Activated CD8-positive, alpha-beta T cell treated with anti-CD3 and anti-CD28 coated beads for 36 hours (primary cell): ENCODE measurements at places on chromosomes 5 and 9. TPM values are rescaled to one million over a fixed set of nuclear protein-coding genes. Genes with fewer than 3 reads are reported as not detected.
A peak's percentile ranks its signal among the peaks of the same experiment; 100 is the strongest.

DNA sequence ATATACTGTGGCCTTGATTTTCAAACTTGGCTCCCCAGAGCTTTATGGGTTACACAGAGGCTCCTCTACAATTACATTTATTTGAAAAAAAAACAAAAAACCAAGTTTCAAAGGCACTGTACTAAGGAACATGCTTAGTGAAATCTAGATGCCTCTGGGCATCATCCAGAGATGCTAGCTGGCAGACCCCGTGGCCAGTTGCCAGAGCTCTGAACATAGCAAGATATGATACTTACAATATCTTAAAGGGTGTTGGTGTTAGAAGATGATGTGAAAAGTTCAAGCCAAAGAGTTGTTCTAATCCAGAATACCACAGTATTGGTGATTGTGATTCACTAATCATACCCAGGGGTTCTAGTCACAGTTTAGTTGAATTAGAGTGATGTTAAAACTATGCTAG, 87.8 kb downstream of the JAK2 start:
- no peak overlapping the region for H3K27ac ChIP-seq
- peaks cover 3% of the 10 kb centered on the region for H3K4me1 ChIP-seq
- DNase-seq: no peak
- H3K4me3 ChIP-seq: no peak overlapping the region

DNA sequence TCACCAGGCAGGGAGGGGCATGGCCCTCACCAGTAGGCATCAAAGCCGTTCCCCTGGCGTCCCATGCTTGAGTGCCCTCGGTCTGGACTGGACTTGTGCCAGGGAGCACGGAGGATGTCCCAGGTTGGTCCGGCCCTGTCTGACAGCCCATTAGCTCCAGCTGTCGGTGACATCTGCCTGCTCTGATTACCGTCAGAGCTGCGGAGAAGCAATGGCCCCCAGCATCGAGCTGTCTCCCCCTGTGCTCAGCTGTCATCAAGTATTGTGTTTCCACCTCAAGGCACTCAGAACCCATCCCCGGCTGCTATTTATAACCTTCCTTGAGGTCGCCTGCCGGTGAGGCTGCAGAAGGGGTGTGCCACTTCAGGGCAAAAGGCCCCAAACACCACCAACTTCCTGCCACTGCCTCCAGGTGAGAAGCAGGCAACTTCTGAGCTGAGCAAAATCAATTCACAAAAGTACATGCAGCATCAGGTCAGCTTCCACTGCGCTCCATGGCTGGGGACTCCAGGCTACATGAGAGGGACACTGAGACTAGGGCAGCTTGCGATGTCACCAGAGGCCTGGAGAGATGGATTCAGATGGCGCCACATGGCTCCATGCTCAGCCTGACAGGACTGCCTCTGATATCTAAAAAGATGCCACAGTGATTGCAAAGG, 142.7 kb downstream of the C5orf15 start:
- no peaks in the 10 kb centered on the region for H3K27me3 ChIP-seq
- peak; percentile 73 for DNase-seq
- no peak overlapping the region for H3K4me3 ChIP-seq
- H3K4me1 ChIP-seq: peaks cover 37% of the 10 kb centered on the region

DNA sequence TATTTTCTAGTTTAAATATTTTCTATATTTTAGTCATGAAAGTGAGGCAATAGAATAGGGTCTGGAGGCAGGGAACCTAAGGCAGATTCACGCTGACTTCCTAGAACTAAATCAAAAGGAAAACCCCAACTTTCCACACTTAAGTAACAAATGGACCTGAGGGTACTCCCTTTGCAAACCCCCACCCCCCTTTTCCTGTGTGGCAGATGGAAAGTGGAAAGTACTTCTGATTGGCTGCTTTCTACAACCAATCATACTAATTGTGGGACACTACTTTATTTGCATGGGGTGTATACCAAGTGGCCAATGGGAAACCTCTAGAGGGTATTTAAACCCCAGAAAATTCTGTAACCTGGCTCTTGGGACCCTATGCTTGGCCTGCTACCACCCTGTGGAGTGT, 4.8 kb upstream of the CENPH start:
- H3K27ac ChIP-seq: no peak overlapping the region
- no peaks in the 10 kb centered on the region for H3K36me3 ChIP-seq
- no peaks in the 10 kb centered on the region for H3K27me3 ChIP-seq
- peaks cover 7% of the 10 kb centered on the region for H3K4me1 ChIP-seq
- no peak overlapping the region for H3K4me3 ChIP-seq
- DNase-seq: no peak

DNA sequence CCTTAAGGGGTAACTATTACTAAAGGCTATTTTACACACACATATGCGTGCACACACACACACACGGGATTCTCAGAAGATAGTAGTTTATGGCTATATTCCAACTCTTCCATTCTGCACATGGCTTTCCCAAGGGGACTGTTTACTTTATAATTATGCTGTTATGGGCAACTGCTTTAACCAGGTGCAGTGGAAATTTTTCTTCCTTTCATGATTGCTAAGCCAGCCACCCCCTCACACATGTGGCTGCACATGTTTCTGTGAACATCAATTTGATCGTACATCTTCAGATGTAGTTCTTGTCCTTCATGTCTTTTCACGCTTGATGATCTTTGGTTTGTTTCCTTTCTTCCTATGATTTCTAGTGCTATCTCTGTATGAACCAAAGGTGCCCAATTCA, 37.0 kb downstream of the MRPS30 start:
- no peaks in the 10 kb centered on the region for H3K4me1 ChIP-seq
- no peak overlapping the region for H3K4me3 ChIP-seq
- H3K27ac ChIP-seq: no peak overlapping the region
- DNase-seq: no peak
- H3K27me3 ChIP-seq: no peaks in the 10 kb centered on the region
- H3K36me3 ChIP-seq: no peaks in the 10 kb centered on the region

DNA sequence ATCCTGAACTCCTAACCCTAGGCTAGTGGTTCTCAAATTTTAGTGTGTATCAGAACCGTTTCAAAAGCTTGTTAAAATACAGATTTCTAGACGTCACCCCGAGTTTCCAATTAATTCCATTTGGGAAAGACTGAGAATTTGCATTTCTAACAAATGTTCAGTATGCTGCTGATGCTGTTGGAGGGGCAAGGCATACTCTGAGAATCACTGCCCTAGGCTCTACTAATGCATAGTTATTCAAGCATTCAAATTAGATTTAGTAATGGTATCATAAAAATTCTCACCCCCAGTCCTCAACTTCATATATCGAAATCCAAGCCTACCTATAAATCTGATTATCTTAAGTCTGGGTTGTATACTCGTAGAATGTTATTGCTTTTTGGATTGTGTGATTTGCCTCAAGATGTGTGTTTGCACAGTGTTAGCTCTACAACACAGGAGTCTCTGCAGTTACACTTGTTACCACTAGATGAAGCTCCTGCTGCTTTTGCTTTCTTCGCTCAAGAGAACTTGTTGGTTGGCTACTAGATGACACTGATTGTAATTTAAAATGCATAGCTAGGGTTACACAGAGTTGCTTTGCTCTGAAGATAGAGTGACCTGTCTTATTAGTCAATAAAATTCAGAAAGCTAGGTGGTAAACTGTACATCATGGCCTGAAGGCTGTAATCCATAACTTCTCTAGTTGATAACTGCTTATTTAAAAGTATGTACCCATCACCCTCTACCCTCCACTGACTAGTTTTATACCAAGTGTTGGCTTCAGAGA, 7.5 kb upstream of the ERAP2 start:
- no peaks in the 10 kb centered on the region for H3K27me3 ChIP-seq
- H3K27ac ChIP-seq: peak overlapping the region; percentile 87
- no peak overlapping the region for H3K4me3 ChIP-seq
- H3K36me3 ChIP-seq: no peaks in the 10 kb centered on the region
- peak; percentile 34 for DNase-seq
- H3K4me1 ChIP-seq: peaks cover 44% of the 10 kb centered on the region

DNA sequence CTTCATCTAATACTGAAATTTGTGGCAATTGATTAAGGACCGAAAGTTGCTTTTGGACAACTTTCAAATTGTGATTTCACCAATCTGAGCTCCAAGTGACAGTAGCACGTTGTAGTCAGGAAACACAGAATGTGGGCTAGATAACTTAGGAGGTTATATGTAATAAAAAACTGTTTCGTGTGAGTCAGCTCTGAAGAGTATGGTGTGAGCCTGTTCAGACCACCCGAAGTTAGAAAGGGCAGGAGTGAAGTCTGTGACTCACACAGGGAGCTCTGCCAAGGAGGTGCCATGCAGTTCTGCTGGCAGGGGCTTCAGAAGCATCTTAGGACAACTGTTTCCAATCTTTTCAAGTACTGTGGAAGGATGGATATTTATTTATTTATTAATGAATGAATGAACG, 16.4 kb upstream of the ZBTB34 start:
- H3K36me3 ChIP-seq: peaks cover 2% of the 10 kb centered on the region
- DNase-seq: no peak
- H3K27me3 ChIP-seq: peaks cover 2% of the 10 kb centered on the region
- no peak overlapping the region for H3K4me3 ChIP-seq
- H3K27ac ChIP-seq: no peak overlapping the region

GRCh38 chr9:114288193-114289091, 34.5 kb upstream of the ORM1 start:
- H3K4me1 ChIP-seq: no peaks in the 10 kb centered on the region
- no peak overlapping the region for H3K27ac ChIP-seq
- H3K36me3 ChIP-seq: no peaks in the 10 kb centered on the region

DNA sequence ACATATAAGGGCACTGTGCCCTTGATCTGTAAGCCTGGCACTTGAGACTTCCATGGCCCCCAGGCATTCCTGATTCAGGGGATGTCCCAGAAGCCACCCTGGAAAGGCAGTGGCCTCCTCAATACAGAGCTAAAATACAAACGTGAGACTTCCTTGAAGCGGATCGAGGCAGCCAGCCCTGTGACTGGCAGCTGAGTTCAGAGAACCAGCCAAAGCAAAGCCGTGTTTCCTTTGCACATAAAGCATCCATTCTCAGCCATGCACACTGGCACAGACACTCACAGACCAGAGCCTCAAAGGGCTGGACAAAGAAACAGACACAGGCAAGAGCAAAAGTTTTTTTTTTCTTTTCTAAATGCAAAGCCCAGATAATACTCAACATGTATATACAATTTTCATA, 18.8 kb upstream of the CPEB4 start:
- H3K4me3 ChIP-seq: no peak overlapping the region
- no peaks in the 10 kb centered on the region for H3K4me1 ChIP-seq
- no peaks in the 10 kb centered on the region for H3K27me3 ChIP-seq

DNA sequence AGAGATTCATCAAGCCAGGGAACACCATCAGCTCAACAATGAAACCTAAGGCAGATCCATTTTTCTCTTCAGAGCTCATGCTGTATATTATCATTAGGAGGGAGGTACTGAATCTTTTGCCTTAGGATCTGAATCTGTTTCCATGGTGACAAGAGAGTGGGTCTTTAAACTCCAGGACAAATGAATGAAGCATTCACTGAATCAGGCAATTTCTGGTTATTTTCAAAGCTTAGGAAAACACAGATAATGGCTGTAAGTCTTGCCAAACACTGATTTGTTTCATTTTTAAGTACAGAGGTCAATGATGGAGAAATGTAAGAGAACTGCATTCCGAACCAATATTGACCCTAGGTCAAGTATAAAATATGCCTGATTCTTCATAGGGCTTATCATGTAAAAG, 84.9 kb downstream of the GNA14 start:
- peaks cover 4% of the 10 kb centered on the region for H3K4me1 ChIP-seq
- no peak overlapping the region for H3K27ac ChIP-seq
- H3K36me3 ChIP-seq: no peaks in the 10 kb centered on the region
- DNase-seq: no peak
- no peak overlapping the region for H3K4me3 ChIP-seq

- no peak overlapping the region for H3K27ac ChIP-seq
- no peaks in the 10 kb centered on the region for H3K4me1 ChIP-seq
- H3K27me3 ChIP-seq: no peaks in the 10 kb centered on the region
- no peaks in the 10 kb centered on the region for H3K36me3 ChIP-seq
Observed at GRCh38 chr5:80355686-80356085, 35.9 kb downstream of the SPZ1 start.

GRCh38 chr5:87074934-87075541, 192.6 kb upstream of the RASA1 start:
- peak overlapping the region; percentile 80 for H3K27ac ChIP-seq
- H3K4me3 ChIP-seq: no peak overlapping the region
- H3K27me3 ChIP-seq: no peaks in the 10 kb centered on the region
- H3K4me1 ChIP-seq: peaks cover 36% of the 10 kb centered on the region

GRCh38 chr5:165327631-165328030, 1822.2 kb downstream of the MAT2B start:
- no peaks in the 10 kb centered on the region for H3K36me3 ChIP-seq
- H3K4me3 ChIP-seq: no peak overlapping the region
- DNase-seq: no peak
- H3K27ac ChIP-seq: no peak overlapping the region
- no peaks in the 10 kb centered on the region for H3K4me1 ChIP-seq
- no peaks in the 10 kb centered on the region for H3K27me3 ChIP-seq

DNA sequence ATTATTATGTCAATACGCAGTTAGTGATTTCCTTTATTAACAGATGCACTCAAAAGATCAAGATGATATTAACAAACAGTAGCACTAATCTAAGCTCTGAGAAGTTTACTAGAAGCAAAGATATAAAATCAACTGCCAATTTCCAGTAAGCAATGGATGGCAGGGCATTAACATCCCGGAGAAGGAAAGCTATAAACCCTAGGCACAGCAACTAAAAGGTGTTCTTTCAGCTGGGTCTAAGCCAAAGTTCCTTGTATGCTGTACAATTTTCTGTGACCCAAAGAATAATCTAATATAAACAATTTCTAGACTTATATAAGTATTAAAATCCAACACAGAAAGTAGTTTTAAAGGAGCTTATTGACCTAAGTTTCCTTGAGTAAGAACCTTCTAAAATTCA, 39.4 kb downstream of the PJA2 start:
- H3K27me3 ChIP-seq: no peaks in the 10 kb centered on the region
- no peak for DNase-seq
- peaks cover 37% of the 10 kb centered on the region for H3K36me3 ChIP-seq

GRCh38 chr5:100575815-100576214, 40.6 kb downstream of the FAM174A start:
- peaks cover 6% of the 10 kb centered on the region for H3K36me3 ChIP-seq
- H3K4me1 ChIP-seq: peaks cover 4% of the 10 kb centered on the region
- H3K4me3 ChIP-seq: no peak overlapping the region
- no peak for DNase-seq

The AK1 gene
- total RNA-seq: 14.8 TPM

The SMIM33 gene
- not detected for total RNA-seq

The MLANA gene
- not detected for total RNA-seq

The SPEF2 gene
- total RNA-seq: 9.9 TPM

The HAPLN1 gene
- total RNA-seq: not detected

The JAKMIP2 gene
- total RNA-seq: 3.2 TPM

The PDCD1LG2 gene
- 0.14 TPM for total RNA-seq

The PDE6A gene
- not detected for total RNA-seq

The NRARP gene
- 3.3 TPM for total RNA-seq

The PCDH12 gene
- total RNA-seq: 0.31 TPM

The FBXW11 gene
- total RNA-seq: 49.3 TPM
